ENCODE measurements at places on chromosomes 7 and 10.

GRCh38 chr10:61828034-61828433, 73.5 kb upstream of the ARID5B start:
- no peak for DNase-seq

GRCh38 chr7:95718577-95719410, 53.6 kb upstream of the DYNC1I1 start:
- DNase-seq, result no peak

- DNase-seq, result no peak
These were observed 29.8 kb upstream of the SP8 start for GRCh38 chr7:20816372-20816959.

DNA sequence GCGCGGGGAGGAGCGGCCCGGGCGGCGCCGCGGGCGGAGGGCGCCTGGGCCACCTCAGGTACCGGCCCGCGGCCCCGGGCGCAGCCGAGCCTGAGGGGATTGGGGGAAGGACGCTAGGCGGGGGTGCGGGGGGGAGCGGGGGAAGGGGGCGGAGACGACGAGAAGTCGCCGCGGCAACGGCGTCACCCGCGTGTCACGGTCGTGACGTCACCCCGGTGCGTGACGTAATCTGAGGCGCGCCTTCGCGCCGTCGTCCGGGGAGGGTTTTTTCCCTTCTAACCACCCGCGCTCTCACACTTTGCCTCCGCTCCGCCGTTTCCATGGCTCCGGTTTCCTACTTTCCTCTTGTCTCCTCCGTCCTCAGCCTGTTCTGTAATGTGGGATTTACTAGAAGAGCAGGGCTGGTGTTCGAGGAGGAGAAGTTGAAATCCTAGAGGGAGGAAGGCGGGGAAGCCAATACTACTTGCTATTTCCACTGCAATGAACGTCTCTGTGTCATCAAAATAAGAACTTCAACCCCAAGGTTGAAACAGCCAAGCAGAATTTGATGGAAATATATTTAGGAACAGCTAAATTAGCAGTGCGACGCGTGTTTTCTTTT, at the start of gene BRAF:
Gene BRAF (minus strand): TSS at position 109 of the 601 bp plus-strand sequence. CDS start 226 bp downstream, outside the sequence.
- peak; percentile 92 for DNase-seq

DNA sequence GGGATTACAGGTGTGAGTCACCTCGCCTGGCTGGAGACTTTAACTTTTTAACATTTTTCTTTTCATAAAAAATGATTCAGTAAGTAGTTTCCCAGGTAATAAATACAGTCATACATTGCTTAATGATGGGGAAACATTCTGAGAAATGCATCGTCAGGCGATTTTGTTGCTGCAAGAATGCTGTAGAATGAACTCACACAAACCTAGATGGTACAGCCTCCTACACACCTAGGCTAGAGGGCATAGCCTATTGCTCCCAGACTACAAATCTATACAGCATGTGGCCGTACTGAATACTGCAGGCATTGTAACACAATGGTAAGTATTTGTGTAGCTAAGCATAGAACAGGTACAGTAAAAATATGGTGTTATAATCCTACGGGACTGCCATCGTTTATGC, 108.5 kb upstream of the SFMBT2 start:
- DNase-seq, result no peak

DNA sequence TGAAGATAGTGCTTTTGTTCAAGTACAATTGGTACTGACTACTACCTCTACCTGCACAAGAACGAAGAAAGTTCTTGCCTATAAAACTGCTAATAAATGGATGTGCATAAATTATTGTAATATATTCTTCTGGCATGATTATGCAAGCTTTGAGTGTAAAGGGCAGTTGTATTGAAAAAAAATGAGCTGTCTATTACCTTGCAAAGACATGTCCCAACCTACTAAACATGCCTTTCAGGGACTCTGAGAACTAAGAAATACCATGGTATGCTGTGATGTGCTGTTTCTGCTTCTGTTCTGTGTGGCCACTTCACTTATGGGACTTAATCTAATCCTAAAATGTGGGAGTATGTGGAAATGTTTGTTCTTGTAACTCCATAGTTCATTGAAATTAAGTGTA, 1083.4 kb downstream of the LRMDA start:
- DNase-seq, result no peak

GRCh38 chr10:44581996-44582395, 197.1 kb upstream of the CXCL12 start:
- DNase-seq, result no peak

DNA sequence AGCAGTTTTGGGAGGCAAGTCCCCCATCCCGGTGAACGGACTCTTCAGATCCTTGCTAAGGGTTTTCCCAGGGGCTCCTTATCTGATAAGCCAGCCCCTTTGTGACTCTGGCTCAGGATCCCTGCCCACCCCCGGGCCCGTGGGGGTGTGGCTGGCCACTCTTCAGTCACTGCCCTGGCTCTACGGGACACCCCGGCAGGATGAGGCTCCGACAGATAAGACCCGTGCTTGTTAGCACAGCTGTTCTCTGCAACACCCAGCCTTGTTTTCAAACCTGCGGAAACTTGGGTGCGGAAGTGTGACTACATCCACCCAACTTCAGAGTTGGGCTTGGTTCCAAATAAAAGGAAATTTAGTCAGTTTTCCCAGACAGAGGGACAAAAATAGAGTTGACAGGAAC, 66.7 kb upstream of the PODXL start:
- DNase-seq, result no peak

GRCh38 chr7:139753081-139753692, 24.6 kb downstream of the HIPK2 start:
- no peak for DNase-seq

DNA sequence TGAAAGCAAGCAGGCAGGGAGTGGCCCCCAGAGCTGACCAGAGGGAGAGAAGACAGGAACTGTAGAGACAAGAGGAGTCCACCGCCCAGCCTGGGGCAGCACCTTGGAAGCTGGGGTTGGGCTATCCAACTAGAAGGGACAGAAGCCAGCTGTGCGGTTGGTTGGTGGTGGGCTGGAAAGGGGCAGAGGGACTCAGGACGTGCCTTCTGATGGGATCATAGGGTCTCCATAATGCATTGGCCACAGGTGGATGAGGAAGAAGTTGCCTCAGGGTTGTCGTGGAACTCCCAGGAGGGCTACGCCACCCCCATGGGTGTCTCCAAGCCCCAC, 114.0 kb upstream of the RET start:
- DNase-seq, result no peak

DNA sequence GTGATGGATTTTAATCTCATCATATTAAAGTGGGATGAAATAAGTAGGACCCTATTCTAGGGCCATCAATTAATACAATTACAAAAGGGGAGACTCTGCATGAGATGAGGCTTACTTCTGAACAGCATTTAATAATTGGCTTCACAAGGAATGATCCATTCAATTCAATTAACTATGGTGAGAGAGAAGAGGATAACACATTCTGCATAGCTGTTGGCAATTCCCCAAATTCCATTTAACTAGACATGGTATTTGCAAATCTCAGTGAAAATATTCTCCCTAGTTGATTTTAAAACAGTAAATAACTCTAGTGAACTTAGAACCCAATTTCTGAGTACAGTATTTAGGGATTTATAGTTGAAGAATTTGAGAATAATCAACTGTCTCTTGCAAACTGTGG, 145.3 kb downstream of the NOC3L start:
- DNase-seq, result no peak

DNA sequence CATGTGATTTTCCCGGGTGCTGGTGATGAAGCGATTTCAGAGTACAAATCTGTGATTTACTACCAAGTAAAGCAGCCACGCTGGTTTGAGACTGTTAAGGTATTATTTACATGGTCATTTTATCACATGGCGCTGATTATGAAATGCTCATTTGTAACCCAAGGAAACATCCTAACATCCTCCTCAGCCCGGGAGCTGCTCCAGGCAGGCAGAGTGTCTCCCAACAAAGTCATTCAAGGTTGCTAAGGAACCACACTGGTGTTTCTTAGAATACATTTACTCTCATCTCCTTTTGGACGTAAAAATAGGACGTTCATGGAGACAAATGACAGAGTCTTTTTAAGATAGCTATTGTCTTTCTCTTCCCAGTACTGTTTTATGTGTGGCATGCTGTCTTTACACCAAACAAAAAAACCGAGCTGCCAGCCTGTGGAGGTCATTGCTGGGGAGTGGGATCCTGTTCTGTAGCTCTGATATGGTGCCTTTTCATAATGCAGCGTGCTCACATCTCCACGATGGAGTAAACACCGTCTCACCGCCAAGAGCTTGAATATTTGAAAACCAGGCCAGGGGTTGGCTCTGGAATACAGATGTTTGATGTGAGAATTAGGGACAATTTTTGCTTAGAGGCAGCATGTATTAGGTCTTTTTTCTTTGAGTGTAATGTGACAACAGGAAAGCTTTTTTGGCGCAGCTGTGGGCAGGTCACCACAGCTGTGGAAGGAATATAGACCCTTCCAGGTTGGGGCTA, 119.6 kb downstream of the DOCK1 start:
- DNase-seq, result no peak

DNA sequence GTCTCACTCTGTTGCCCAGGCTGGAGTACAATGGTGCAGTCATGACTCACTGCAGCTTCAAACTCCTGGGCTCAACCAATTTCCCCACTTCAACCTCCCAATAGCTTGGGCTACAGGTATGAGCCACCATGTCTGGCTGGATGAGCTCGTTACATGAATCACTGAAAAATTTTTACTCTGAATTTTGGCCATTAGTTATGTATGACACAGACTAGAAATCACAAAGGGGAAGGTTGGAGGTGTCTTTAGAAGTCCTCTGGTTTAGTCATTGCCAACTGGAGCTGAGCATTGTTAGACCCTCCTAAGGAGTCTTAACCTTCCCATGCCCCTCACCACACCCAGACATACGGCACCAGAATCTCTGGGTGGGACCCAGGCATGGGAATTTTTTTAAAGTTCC, 34.7 kb downstream of the SVIL start:
- DNase-seq, result no peak

- no peak for DNase-seq
These were observed 284.9 kb upstream of the CNTNAP2 start for GRCh38 chr7:145831616-145832206.

DNA sequence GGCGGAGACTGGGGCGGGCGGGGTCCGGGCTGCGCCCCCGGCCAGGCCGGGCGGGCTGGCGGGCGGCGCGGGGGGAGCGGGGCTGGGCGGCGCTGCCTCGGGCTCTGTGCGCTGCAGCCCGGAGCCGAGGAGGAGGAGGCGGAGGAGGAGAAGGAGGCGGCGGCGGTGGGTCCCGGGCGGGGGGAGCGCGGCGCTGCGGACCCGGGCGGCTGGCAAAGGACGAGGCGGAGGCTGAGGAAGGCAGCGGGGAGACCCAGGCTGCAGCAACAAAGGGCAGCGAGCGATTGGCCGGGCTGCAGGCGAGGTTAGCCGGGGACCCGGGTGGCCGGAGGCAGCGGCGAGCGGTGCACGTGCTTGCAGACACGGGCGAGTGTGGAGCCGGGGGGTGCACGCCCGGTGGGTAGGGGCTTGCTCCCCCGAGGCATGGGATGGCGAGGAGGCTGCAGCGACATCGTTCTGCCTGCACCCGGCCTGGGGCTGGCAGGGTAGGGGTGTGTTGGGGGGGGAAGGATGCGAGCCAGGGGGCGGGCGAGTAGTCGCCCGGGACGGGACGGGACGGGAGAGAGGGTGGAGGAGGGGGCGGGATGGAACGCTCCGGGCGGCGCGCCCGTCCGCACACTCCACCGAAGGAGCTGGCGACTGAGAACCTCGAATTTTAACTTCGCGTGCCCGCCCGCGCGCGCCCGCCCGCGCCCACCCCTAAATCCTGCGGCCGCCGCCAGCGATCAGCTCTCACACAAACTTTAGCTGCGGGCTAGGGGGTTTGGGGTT, 844 bp upstream of the KAT6B start:
- peak; percentile 24 for DNase-seq

DNA sequence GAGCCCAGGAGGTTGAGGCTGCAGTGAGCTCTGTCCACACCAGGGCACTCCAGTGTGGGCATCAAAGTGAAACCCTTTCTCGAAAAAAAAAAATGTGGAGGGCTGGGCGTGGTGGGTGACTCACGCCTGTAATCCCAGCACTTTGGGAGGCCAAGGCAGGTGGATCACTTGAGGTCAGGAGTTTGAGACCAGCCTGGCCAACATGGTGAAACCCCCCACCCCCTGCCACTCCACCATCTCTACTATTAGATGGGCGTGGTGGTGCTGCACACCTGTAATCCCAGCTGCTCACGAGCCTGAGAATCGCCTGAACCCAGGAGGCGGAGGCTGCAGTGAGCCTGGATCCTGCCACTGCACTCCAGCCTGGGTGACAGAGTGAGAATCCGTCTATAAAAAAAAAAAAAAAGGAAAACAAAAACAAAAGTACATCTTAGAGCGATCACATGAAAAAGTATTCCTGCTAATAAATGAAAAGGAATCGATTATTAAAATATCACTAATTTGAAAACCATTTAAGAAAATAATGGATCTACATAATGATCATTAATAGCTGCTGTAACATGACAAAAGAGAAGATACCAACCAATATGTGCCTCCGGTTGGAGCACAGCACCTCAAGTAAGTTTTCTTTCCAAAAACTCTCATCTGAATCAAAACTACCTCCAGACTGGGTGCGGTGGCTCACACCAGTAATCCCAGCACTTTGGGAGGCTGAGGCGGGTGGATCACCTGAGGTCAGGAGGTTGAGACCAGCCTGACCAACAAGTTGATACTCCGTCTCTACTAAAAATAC, 4.9 kb downstream of the HNRNPF start:
- no peak for DNase-seq

GRCh38 chr7:66464059-66464458, 164.6 kb upstream of the KCTD7 start:
- no peak for DNase-seq

DNA sequence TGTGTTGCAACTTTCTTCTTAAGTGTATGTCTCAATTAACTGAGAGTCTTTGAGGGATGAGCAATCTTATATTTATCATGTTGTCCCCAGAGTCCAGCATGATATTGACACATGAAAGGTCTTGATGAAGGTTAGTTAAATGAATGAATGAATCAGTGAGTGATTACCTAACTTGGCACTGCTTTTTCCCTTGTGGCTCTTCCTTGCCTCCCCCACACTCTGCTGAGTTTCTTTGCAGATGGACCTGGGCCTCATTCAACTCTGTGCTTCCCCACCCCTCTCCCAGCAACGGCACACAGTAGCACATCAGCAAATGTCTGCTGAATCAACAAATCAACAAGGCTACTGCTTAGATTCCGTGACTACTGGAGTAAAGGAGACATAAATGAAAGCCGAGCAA, 235.1 kb upstream of the CXCL12 start:
- no peak for DNase-seq

DNA sequence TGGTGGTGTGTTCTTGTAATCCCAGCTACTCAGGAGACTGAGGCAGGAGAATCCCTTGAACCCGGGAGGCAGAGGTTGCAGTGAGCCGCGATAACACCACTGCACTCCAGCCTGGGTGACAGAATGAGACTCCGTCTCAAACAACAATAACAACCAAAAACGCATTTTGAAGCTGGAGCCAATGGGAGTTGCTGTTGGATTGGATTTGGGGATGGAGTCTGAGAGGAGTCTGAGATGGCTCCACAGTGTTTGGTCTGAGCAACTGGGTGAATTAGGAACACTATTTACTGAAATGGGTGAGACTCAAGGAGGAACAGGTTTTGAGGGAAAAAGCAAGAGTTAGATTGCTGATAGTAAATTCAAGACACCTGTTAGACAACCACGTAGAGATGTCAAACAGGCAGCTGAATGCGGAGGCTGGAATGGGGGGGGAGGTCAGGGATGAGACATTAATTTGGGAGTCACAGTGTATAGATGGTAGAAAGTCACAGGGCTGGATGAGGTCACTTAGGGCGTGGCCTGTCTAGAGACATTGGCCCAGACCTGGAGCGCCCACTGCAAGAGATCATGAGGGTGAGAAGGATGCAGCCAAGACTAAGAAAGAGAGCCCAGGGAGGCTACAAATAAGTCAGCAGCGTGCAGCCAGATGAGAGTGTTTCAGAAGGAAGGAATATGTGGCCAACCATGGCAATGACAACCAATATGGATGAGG, 56.4 kb downstream of the CYCS start:
- no peak for DNase-seq

- no peak for DNase-seq
These were observed 77.9 kb downstream of the CCNY start for GRCh38 chr10:35413985-35414861.
